Ovary (tissue), 10 donors: ENCODE measurements at places on chromosomes 12 and 14.

- no peaks in the 10 kb centered on the region for H3K4me1 ChIP-seq
- no peak overlapping the region for H3K4me3 ChIP-seq
- H3K27ac ChIP-seq, result no peak overlapping the region
- H3K36me3 ChIP-seq, result no peaks in the 10 kb centered on the region
- no peaks in the 10 kb centered on the region for H3K27me3 ChIP-seq
These were observed 49.9 kb downstream of the IFNG start for GRCh38 chr12:68109444-68110217.

DNA sequence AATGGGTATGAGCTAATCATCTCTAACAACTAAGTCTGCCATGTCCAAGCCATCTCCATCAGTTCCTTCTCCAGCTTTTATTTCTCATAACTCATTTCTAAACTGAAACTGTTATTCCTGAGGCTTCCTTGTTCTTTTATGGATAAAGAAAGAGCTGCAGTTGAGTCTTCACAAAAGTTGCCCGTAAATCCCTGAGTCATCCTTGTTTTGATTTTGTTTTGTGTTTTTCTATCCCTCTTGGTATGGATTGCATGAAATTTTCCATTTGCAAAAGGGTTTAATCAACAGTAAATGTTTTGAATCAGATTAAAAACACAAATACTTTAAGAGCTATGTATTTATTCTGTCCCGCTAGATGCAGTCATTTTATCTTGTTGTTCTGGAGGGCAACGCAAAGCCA lies 290.6 kb downstream of the EGLN3 start:
- no peak for DNase-seq
- no peak overlapping the region for H3K4me3 ChIP-seq
- no peaks in the 10 kb centered on the region for H3K36me3 ChIP-seq
- H3K27ac ChIP-seq, result no peak overlapping the region

GRCh38 chr14:78592616-78593219 lies 422.5 kb downstream of the NRXN3 start:
- no peak overlapping the region for H3K27ac ChIP-seq
- H3K27me3 ChIP-seq, result no peaks in the 10 kb centered on the region
- no peaks in the 10 kb centered on the region for H3K36me3 ChIP-seq
- no peak overlapping the region for H3K4me3 ChIP-seq
- no peak for DNase-seq

GRCh38 chr12:57179331-57180086 lies 32.1 kb upstream of the LRP1-AS start:
- no peaks in the 10 kb centered on the region for H3K36me3 ChIP-seq
- no peak overlapping the region for H3K4me3 ChIP-seq
- DNase-seq, result no peak
- H3K27ac ChIP-seq, result no peak overlapping the region

DNA sequence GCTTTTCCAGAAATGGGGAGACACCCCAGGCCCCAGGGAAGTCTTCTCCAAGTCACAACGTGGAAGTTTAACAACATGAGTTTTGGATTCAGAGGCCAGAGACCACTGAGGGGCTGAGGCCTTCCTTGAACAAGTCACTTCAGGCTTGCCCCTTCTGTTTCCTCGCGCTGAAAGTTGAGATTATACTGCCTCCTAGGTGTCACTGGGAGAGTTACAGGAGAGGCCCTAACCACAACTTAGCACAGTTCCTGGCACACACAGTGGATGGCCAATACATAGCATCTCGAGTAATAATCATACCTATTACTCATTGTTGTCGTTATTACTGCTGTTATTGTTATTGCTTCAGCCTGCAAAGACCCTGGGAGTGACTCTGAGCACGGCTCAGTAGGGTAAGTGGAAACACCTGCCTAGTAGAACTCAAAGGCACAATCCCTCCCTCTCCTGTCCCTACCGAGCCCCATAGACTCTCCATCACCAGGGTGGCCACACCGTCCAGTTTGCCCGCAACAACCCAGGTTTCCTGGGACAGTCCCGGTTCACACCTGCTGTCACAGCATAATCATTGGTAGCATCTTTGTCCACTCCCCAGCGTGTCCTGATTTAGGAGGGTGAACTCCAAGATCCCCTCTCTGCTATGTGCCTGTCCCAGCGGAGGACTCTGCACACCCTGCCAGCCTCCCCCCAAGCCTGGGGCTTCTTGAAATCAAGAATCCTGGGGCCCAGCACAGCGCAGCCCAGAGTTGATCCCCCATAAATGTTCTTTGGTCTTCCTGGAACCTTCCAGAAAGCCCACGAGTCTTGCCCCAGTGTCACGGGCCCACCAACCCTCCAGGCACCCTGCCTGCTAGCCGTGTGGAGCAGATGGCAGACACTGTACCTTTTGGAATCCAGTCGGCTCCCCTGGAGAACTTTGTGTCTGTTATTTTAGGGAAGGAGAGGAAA lies 85.0 kb downstream of the SYNE3 start:
- no peaks in the 10 kb centered on the region for H3K4me1 ChIP-seq
- H3K4me3 ChIP-seq, result no peak overlapping the region
- H3K27me3 ChIP-seq, result no peaks in the 10 kb centered on the region
- no peak for DNase-seq
- no peaks in the 10 kb centered on the region for H3K36me3 ChIP-seq
- H3K27ac ChIP-seq, result no peak overlapping the region

DNA sequence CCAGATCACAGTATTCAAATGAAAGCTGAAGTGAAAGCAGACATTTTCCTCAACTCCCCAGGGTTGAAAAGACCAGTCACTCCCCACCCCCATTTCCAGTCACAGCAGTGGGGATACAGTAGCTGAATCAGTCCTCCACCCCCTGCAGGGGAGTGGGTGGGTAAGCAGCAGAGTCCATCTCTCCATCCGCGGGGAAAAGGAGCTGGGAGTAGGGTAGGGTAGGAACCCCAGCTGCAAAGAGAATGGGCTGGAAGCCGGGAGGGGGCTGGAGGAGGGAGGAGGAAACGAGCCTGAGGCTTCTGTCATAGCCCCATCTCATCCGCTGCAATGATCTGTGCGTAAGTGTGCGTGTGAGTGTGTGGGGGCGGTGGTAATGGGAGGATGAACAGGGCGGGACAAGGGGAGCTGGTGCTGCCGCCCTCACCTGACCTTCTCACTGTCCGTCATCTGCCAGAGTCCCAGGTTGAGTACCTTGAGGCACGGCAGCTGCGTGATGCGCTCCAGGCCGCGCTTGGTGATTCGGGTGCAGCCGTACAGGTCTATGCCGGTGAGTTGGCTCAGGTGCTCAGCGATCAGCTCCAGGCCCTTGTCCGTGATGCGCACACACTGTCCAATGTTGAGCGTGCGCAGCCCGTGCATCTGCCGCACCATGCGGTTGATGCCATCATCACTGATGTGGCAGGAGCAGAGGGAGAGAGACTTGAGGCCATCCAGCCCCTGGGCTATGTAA lies 1.8 kb downstream of the FBXL14 start:
- H3K4me3 ChIP-seq, result peak overlapping the region; percentile 68
- H3K27ac ChIP-seq, result no peak overlapping the region
- no peaks in the 10 kb centered on the region for H3K36me3 ChIP-seq
- H3K27me3 ChIP-seq, result no peaks in the 10 kb centered on the region
- DNase-seq, result no peak
- H3K4me1 ChIP-seq, result peaks cover 18% of the 10 kb centered on the region

DNA sequence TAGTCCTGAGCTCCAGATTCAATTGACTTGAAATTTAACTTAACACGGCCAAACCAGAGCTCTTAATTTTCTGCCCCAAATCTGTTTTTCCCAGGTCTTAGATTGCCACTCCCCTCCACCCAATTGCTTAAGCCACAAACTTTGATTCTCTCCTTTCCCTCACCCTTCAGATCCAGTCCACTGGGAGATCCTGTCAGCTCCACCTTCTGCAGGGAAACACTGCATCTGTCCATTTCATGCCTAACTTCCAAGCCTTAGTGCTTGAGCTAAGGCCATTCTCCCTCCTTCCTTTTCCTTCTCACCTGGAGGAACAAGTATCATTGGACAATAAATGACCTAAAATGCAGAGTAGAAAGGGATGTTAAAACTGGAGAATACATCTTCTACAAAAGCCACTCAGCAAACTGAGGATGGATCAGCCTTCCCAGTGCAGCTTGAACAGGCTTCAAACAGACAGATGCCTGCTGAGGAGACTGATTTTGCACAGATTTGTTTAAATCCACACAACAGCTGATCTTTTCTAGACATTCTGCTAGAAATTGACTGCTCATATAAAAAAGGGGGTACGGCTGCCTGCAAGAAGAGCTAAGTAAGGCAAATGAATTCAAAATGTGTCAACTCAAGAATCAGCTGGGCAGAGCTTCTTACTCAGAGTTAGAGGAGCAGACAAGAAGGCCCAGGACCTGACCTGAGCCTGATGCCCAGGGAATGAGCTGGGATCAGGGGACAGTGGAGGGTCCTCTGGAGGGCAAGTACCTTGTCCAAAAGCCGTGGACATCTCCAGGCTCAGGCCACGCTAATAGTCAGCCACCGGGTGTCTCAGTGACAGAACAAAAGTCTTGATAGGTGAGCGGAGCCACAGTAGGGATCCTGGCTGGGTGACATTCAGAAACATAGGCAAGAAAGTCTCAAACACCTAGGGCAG lies 81.3 kb upstream of the RIC8B start:
- H3K4me3 ChIP-seq, result no peak overlapping the region
- no peak overlapping the region for H3K27ac ChIP-seq
- DNase-seq, result no peak
- H3K4me1 ChIP-seq, result no peaks in the 10 kb centered on the region
- no peaks in the 10 kb centered on the region for H3K36me3 ChIP-seq
- H3K27me3 ChIP-seq, result no peaks in the 10 kb centered on the region
